Esophagus squamous epithelium (tissue), 5 donors: ENCODE measurements at places on chromosomes 7 and 10.

GRCh38 chr10:118986815-118987790, 42.4 kb upstream of the NANOS1 start:
- no peak for DNase-seq

DNA sequence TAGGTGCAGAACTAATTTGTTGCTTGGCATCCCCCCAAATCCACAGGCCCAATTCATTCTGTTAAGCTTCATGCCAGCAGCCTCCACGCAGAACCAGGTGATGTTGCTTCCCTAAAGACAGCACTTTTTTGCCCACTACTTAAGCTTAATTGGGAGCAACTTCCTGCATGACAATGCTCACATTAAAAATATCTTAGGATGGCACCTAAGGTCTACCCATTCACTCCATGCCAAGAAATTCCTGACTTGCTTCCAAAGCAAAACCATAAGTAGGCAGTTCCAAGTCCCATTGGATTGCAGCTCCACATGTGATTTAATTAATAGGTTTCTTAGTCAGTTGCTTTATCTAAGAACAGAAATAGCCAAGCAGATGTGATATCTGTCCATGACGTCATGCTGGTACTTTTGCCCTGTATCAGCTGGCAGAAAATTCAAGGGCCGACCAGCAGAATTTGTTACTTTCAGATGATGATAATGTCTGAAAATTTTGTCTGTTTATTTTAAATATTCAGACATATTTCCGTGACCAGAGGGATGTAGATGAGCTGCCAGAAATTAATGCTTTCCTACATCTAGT, 325.5 kb downstream of the LHFPL3 start:
- DNase-seq, result no peak

DNA sequence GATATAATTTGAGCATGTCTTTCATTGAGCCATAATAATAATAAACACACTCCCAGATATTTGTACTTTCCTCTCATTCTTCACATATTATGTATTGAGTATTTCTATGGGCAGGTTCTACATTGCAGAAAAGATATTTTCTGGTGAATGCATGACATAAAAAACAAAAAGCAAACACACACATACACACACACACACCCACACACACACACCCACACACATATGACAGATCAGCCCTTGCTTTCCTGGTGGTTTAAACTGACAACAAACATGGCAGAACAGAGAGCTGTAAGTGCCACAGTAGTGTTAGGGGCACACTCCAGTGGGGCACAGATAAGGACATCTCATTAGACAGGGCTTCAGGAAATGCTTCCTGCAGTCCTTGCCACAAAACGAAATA, 123.3 kb upstream of the LSM8 start:
- no peak for DNase-seq

DNA sequence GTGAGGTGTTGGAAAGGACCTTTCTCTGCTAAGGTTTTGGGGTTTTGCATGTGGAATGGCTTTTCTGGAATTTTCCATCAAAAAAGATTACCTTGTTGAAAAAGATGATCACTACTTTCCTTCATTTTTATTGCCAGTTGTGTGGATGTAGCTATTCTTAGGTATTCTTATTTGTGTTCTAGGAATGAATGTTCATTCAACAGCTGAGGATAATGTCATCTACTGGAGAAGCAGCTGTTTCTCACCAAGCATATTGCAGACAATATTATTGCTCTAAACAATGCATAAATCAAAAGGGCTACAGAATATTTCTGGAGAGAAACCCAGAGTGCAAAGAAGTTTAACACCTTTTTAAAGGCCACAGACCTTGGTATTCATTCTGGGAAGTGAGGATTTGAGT, 145.6 kb upstream of the CALCR start:
- DNase-seq, result no peak
